Activated T-cell treated with anti-CD3 and anti-CD28 coated beads for 4 hours (primary cell): ENCODE measurements at places on chromosomes 1 and 21.

GRCh38 chr1:50156241-50157010 is 47.7 kb downstream of the ELAVL4 start:
- no peak for DNase-seq

GRCh38 chr1:24955161-24955560 is 25.1 kb upstream of the RUNX3 start:
- DNase-seq: peak; percentile 56

- no peak for DNase-seq
Measured at GRCh38 chr1:31183927-31184554, 55.6 kb downstream of the NKAIN1 start.

DNA sequence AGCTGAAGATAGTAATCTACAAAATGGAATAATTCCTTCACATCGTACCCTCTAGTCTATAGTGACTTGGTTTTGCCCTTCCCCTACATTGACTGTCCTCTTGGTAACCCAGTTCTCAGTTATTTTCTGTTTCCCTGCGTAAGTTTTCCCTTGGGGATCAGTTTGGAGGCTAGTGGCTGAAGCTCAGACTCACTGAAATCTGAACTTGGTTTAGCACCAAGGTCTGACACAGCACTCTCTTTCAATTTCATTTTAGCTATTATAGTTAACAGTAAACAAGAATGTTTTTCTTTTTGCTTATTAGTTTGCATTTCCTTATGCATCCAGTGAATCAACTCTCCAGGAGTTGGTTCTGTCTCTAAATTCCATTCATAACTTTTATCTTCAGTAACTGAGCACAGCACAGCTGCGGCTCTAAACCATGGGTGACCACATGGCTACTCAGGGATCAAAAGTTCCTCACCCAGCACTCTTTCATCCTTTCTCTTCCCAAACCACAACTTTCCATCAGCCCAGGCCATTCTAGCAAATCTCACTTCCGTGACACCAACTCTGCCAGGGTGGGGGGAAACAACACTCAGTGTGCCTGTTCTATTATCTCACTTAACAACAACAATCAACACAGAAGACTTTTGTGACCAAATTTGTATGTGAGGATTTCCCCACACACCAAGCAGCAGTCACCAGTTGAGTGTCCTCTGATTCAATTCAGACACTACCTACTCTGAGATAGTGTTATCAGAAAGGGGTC is 17.6 kb upstream of the IFI6 start:
- DNase-seq: no peak

DNA sequence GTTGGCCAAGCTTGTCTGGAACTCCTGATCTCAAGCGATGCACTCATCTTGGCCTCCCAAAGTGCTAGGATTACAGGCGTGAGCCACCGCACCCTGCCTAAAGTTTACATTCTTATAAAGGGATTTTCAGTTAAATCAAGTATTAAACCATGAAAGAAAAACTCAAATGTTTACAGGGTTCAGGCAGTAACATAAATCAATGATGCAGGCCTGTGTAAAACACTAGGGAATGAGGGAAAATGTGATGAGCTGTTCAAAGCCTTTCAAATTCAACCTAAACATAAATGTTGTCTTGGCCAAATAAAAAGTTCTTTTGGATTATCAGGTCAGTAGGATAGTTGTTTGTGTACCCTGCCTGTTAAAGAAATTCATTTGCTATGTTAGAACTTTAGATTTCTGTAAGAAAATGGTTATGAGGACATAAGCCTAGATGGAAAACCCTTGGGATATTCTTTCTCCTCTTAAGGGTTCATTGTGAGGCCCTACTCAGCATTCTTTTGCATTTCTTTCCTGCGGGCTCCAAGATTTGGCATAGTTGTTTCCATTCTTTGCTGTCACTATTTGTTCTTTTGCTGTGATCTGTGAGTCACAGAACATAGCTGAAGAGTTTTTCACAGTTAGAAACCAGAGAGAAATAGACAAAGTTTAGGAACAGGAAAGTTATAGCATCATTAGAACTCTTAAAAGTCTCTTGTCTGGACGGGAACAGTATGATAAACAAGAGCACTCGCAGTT is 8.9 kb upstream of the ZRANB2 start:
- no peak for DNase-seq

- no peak for DNase-seq
Measured at GRCh38 chr1:159927211-159927848, 2.0 kb upstream of the TAGLN2 start.

- DNase-seq: no peak
Measured at GRCh38 chr1:228263636-228264035, 55.8 kb downstream of the OBSCN start.

GRCh38 chr1:114725230-114725629 is 8.7 kb upstream of the NRAS start:
- DNase-seq: no peak

- no peak for DNase-seq
Measured at GRCh38 chr1:21703318-21703963, 34.3 kb upstream of the RAP1GAP start.
